A549 treated with Hydrocortisone at 1 μM for 4 hours (cell line): ENCODE measurements at places on chromosomes 16 and 17. TPM values are rescaled to one million over a fixed set of nuclear protein-coding genes. Genes with fewer than 3 reads are reported as not detected.

CD300A gene
- total RNA-seq = 0.05 to 0.08 TPM (median 0.07 TPM) in 4 of 5 replicates, not detected in the other

CES1 gene
- 31.7 to 46.7 TPM (median 35.3 TPM) in 5 replicates for total RNA-seq

EIF4A3 gene
- 196 to 220 TPM (median 213 TPM) in 5 replicates for total RNA-seq

TBC1D3 gene
- not detected in 5 replicates for total RNA-seq

OTOP3 gene
- total RNA-seq = not detected in 5 replicates

EVI2B gene
- total RNA-seq = 0.07 to 0.08 TPM (median 0.08 TPM) in 4 of 5 replicates, not detected in the other
